Activated CD4-positive, alpha-beta memory T cell treated with anti-CD3 and anti-CD28 coated beads, Interleukin-2, amount 10 ng/mL, durations not matched to agents 7 days and 5 days (primary cell): ENCODE measurements at places on chromosomes 6 and 20.

DNA sequence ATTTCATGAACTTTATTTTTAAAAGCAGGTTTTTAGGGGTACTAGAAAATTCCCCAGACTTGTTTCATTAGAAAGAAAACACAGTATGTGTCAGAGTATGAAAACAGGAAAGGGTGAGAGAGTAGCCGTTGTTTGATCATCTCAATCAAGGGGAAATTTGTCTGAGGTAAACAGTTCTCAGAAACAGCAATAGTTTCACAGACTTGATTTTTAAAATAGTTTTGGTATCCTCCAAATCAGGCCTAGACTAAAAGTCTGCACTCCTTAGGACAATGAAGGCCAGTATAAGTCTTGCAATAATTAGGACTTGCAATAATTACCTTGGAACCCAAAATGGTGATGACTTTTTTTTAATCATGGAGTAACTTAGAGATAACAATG is 176.6 kb upstream of the TAB2 start:
- DNase-seq, result no peak

GRCh38 chr6:140153703-140154102 is 779.3 kb upstream of the CITED2 start:
- DNase-seq, result no peak

- no peak for DNase-seq
Measured at GRCh38 chr20:46129955-46130481, 11.9 kb downstream of the CD40 start.

DNA sequence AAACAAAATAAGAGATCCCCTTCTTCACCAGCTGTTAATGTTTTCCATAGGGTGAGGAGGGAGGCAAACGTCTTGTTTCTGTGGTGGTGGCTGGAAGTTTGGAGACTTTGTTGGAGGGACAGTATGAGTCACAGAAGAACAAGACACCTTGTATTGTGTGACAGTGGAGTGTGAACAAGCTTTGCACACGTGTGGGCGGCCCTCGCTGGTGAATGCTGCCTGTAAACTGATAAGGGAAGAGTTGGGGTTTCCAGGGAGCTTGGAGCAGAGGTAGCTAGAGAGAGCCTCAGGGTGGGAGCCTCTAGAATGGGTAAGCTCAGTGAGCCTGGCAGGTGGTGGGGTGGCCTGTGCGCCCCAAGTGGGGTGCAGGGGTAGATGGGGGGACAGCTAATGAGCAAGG is 78.3 kb downstream of the ZDHHC14 start:
- no peak for DNase-seq

DNA sequence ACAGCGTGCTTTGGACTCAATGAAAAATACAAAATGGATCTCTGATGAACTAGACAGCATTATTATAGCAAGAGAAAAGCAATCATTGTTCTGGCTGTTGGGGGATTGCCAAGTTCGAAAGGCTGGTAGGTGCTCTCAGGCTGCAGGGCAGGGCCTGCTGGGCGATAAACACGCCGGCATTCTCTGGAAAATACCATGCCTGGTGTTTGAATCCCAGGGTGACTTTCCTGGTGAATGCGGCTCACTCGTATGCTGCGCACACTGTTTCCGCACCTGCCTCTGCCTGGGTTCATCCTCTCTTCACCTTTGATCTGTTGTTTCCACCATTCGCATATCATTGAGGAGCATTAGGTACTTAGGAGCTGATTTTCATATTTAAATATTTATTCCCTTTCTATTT is 37.4 kb downstream of the GCNT2 start:
- DNase-seq, result no peak

GRCh38 chr6:143112084-143112768 is 51.5 kb downstream of the AIG1 start:
- no peak for DNase-seq

DNA sequence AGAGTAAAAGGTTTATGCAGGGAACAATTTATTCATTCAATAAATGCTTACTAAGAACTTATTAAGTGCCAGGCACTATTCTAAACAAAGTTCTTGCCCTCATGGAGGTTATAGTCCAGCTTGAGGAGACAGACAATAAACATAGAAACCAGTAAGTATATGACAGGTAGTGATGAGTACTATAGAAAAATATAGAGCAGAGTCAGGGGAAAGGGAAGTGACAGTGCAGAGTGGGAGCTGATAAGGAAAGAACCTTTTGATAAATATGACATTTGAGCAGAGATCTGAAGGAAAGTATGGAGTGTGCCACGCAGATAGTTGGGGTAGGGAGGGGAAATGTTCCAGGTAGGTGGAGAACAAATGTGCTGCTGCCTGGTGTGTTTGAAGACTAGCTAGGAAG is 12.1 kb downstream of the ACSS2 start:
- DNase-seq, result no peak
